CD4-positive, alpha-beta T cell treated with Interleukin-17A for 1 hour (primary cell): ENCODE measurements at places on chromosomes 2 and 18.

GRCh38 chr2:240465268-240465764 lies 29.9 kb downstream of the GPC1 start:
- no peak for DNase-seq

DNA sequence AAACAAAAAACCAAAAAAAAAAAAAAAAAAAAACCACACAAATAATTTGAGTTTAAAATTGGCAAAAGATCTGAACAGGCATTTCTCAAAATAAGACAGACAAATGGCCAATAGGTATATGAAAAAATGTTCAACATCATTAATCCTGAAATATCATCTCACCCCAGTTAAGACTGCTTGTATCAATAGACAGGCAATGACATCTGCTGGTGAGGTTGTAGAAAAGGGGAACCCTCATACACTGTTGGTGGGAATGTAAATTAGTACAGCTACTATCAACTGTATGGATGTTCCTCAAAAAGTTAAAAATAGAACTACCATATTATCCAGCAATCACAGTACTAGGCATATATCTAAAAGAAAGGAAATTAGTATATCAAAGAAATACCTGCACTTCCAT lies 523.1 kb downstream of the XIRP2 start:
- DNase-seq = no peak

- DNase-seq = no peak
These were observed 102.0 kb upstream of the DTNA start for GRCh38 chr18:34608064-34608463.

- no peak for DNase-seq
These were observed 211.4 kb upstream of the SLC39A10 start for GRCh38 chr2:195445639-195446038.

DNA sequence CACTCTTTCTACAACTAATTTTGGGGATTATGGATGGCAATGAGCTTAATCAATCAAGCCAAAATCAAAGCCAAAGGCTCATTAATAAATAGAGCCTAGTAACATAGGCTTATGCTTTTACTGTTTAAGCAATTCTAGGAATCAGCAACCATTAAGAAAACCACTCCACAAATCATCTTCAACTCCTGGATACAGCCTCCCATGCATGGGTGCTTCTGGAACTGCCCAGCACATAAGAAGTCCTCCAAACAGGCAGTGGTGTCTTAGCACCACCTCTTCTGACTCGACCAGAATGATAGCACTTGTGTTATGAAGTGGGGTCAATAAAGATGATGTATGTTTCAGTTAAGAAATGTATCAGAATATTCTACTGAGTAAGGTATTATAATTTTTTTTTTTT lies 104.4 kb upstream of the SERPINE2 start:
- no peak for DNase-seq

GRCh38 chr2:227643990-227644551 lies 22.5 kb upstream of the SCYGR5 start:
- no peak for DNase-seq

- DNase-seq = no peak
These were observed 8.2 kb upstream of the CCDC74A start for GRCh38 chr2:131519466-131519865.

DNA sequence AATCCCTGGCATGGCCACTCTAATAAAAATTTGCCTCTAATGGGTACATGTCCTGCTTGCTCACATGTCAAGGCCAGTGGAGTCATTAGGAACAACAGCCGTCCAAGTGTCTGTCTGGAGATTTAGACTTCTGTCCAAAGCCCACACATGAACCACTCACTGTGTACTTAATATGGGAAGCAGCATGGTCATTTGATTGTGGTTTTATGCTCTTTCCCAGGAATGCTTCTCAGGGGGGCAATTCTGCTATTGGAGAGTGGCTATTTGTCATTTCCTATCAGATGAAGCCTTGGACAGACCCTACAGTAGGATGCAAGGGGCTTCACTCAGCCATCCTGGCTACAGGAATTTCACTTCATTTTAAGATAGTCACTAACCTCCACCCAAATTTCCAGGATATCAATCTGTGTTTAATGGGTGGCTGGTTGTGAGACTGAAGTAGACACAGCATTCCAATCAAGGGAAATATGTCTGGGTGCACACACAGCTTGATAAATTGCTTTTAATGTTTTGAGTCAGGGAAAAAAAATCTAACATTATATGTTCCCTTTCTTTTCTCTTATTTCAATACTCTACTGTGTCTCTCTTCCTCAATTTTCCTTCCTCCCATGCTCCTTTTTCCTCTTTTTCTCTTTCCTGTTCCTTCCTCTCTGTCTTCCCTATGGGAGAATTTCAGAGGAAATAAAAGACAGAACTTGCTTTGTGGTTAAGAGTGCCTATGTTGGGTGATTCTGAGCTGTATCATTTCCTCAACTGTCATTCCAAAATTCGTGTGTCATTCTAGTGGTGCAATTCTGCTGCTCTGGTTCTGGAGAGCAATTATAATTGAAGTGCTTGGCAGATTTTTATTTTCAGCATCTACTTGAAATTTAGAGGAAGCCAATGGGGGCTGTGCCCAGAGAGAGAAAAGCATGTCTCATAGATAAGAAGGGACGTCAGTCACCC lies 320.1 kb downstream of the OSR1 start:
- DNase-seq = no peak

DNA sequence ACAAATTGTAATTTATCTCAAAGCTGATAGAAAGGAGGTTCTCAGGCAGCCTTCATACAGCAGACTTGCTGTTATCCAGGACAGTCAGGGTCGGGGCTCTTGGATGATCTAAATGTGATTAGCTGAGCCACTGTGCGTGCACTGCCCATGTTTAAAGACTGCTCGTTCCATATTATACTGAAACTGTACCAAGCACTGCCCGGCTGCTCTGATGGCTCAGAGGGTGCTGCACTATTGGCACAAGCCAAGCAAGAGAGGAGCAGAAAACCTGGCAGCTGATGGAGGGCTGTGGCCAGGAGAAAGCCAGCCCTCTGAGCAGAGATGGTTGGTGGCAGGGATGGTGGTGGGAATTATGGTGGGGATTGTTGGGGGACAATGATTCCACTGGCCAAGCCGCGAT lies 63.4 kb downstream of the COL6A3 start:
- no peak for DNase-seq

DNA sequence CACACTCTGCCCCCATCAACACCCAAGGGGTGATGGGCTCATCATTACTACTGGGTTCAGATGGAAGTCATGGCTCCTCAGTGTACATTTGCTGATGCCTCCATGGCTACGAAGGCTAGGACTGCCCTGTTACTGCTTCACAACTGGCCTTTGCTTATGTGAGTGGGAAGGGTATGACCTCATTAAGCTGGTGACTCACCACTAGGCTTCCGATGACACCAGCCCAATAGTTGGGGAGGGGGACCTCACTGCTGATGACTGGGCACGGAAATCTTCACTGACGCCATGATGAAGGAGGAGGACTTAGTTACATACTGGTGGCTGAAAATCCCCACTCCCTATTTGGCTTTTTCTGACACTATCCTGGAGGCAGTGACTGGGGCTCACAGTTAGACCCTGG lies 263.2 kb downstream of the CMPK2 start:
- no peak for DNase-seq
